Dermis microvascular lymphatic vessel endothelial cell (primary cell): ENCODE measurements at places on chromosomes 2 and 18. TPM values are rescaled to one million over a fixed set of nuclear protein-coding genes. Genes with fewer than 3 reads are reported as not detected.

The LCT gene
- not detected in 2 replicates for total RNA-seq

The SH3BP4 gene
- 16.0 and 21.7 TPM in 2 replicates for total RNA-seq

The LRRC30 gene
- total RNA-seq = not detected in 2 replicates

The ALLC gene
- total RNA-seq = not detected in 2 replicates

The GCG gene
- total RNA-seq = not detected in 2 replicates

The HOXD10 gene
- total RNA-seq = 7.8 and 9.9 TPM in 2 replicates

The KIF1A gene
- under 0.01 TPM in 2 replicates for total RNA-seq

The KLF7 gene
- 8.5 and 8.7 TPM in 2 replicates for total RNA-seq

The KLHL41 gene
- under 0.01 and 0.13 TPM in 2 replicates for total RNA-seq

The DNER gene
- total RNA-seq = under 0.01 and 0.13 TPM in 2 replicates

The TTR gene
- not detected in 2 replicates for total RNA-seq

The NEUROD1 gene
- total RNA-seq = not detected in 2 replicates

The FAM124B gene
- total RNA-seq = 26.6 and 48.8 TPM in 2 replicates

The DIPK1C gene
- total RNA-seq = not detected in 2 replicates

The RELCH gene
- total RNA-seq = 14.8 and 21.2 TPM in 2 replicates

The UGT1A6 gene
- not detected in 2 replicates for total RNA-seq

The GATA6 gene
- total RNA-seq = 0.13 and 0.51 TPM in 2 replicates

The DPP10 gene
- total RNA-seq = not detected in 2 replicates

The SGPP2 gene
- not detected in 2 replicates for total RNA-seq

The PLCD4 gene
- 0.76 and 1.4 TPM in 2 replicates for total RNA-seq

The PPP1R1C gene
- total RNA-seq = 0.13 and 0.89 TPM in 2 replicates

The IL1RL2 gene
- 0.13 and 0.25 TPM in 2 replicates for total RNA-seq

The GPR39 gene
- not detected in 2 replicates for total RNA-seq

The TRABD2A gene
- 0.25 and 0.51 TPM in 2 replicates for total RNA-seq

The CERS6 gene
- total RNA-seq = 23.6 and 37.7 TPM in 2 replicates

The CD302 gene
- 5.6 and 14.4 TPM in 2 replicates for total RNA-seq

The NCL gene
- total RNA-seq = 107 and 139 TPM in 2 replicates

The ANKRD62 gene
- not detected in 2 replicates for total RNA-seq

The AMER3 gene
- not detected in 2 replicates for total RNA-seq

The PIEZO2 gene
- 212 and 343 TPM in 2 replicates for total RNA-seq

The TMEFF2 gene
- not detected in 2 replicates for total RNA-seq

The ABCA12 gene
- not detected in 2 replicates for total RNA-seq

The PROKR1 gene
- total RNA-seq = under 0.01 TPM in 2 replicates

The PDCD1 gene
- total RNA-seq = under 0.01 TPM in 1 of 2 replicates, not detected in the other

The KLHL14 gene
- 0.39 and 1.4 TPM in 2 replicates for total RNA-seq

The VWA3B gene
- total RNA-seq = 0.13 TPM in 1 of 2 replicates, not detected in the other

The PRKAG3 gene
- not detected in 2 replicates for total RNA-seq

The MATN3 gene
- total RNA-seq = 1.0 and 1.4 TPM in 2 replicates

The NAT8 gene
- not detected in 2 replicates for total RNA-seq

The CFC1B gene
- not detected in 2 replicates for total RNA-seq

The SLC5A7 gene
- total RNA-seq = not detected in 2 replicates

The MAP2 gene
- 3.3 and 11.2 TPM in 2 replicates for total RNA-seq

The TMEM17 gene
- 1.3 and 2.0 TPM in 2 replicates for total RNA-seq

The ABHD1 gene
- under 0.01 TPM in 1 of 2 replicates, not detected in the other for total RNA-seq

The ARHGAP25 gene
- total RNA-seq = 10.5 and 11.9 TPM in 2 replicates

The SERPINB13 gene
- total RNA-seq = not detected in 2 replicates

The SCN3A gene
- 1.2 and 11.5 TPM in 2 replicates for total RNA-seq

The CCDC88A gene
- 35.6 and 37.0 TPM in 2 replicates for total RNA-seq

The SAG gene
- under 0.01 TPM in 1 of 2 replicates, not detected in the other for total RNA-seq

The CCNT2 gene
- total RNA-seq = 21.6 and 26.4 TPM in 2 replicates

The DYNAP gene
- total RNA-seq = not detected in 2 replicates
